Stimulated activated CD4-positive, alpha-beta T cell treated with anti-CD3 and anti-CD28 coated beads, Interleukin-1b, Interleukin-23, amount 100 ng/mL, for 1 hour (primary cell): ENCODE measurements at places on chromosomes 12 and 14.

GRCh38 chr12:6018265-6018664, 73.2 kb upstream of the ANO2 start:
- no peak for DNase-seq

DNA sequence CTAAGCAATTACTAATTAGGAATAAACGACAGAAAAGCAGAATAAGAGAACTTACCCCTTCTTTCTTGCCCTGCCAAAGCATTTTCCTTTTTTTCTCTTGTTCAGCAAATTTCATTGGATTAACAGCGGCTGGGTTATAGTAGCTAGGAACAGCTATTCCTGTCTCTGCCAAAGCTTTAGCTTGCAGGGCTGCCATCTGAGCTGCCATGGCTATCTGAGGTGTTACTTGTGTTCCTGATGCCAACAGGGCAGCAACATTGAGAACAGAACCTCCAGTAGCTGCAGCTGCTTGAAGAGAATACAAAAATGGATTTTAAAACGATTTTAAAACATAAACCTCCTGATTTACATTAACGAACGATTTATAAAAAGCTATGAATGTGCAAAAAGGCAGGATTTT, 7.4 kb upstream of the ZCCHC8 start:
- no peak for DNase-seq

GRCh38 chr12:83573671-83574070, 887.0 kb downstream of the TMTC2 start:
- DNase-seq: no peak

- peak; percentile 72 for DNase-seq
These were observed at the start of gene HEATR5A for GRCh38 chr14:31420319-31421111. Gene HEATR5A (minus strand): TSS chr14:31420550. CDS start chr14:31402975, 17,575 bp downstream.

DNA sequence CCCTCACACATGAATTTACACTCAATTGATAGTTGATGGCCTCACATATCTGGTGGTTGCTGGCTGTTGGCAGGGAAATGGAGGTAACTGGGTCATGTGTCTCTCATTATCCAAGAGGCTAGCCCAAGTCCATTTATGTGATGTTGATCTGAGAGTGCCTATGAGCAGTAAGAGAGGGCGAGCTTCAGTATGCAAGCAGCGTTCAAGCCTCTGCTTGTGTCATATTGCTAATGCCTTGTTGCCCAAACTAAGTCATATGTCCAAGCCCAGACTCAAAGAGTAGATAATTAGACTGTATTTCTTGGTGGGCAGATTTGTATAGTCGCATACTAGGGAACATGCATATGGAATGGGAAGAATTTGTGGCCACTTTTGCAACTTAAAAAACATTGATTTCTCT, 83.8 kb upstream of the DACT1 start:
- no peak for DNase-seq

- no peak for DNase-seq
These were observed 137.4 kb downstream of the ZNF664 start for GRCh38 chr12:124110372-124110883.

DNA sequence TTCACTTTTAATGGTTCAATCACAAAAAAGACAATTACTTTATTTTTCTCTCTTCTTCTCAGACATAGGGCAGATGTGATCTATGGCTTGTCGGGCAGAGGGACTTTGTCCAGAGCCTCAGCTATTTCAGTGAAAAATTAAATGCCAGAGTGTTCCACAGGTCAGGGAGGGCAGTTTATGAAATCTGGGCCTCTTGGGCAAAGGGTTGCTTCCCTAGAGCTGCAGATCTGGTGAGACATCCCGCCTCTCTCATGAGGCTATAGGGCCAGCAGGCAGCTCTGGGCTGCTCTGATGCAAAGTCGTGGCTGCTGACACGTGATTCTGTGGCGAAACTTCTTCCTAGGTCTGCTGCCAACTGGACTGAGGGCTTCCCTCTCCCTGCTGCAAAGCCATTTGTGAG, 6.0 kb downstream of the CLMN start:
- no peak for DNase-seq

DNA sequence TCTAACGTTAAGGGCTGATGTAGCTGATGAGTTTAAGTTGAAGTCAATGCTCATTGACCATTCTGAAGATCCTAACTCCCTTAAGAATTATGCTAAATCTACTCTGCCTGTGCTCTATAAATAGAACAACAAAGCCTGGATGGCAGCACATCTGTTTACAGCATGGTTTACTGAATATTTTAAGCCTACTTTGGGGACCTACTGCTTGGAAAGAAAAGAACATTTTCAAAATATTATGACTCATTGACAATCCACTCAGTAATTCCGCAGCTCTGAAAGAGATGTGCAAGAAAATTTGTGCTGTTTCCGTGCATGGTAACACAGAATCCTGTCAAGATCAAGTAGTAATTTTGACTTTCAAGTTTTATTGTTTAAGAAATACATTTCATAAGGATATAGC, 35.0 kb upstream of the NAV3 start:
- DNase-seq: no peak

DNA sequence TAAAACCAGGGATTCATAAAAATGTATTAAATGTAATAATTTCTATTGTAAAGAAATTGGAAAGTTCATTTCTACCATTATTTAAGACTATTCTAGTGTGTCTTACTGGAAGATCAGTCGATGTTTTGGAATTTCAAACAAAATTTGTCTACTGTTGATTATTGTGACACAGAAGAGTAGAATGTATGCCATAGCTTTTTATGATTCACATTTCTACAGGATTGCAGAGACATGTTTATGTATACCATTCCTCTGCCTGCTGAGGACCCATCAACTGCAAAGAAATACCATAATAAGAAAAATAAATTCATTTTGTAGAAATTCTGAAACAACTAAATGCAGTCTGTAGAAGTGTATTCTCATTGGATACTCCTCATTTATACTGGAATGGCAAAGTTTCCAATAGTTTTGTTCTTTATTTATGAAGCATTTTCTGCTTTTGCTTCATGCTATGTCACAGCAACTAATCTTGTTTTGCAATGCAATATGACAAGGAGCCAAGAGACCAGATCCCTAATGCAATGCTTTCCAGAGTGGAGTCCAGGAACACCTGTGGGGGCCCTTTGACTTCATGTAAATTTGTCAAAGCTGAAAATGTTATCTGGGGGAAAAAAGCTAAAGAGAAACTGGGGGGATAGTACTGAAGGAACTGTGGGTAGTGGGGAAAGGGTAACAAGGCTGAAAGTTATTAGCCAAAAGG, 172.9 kb upstream of the LRIG3 start:
- no peak for DNase-seq

DNA sequence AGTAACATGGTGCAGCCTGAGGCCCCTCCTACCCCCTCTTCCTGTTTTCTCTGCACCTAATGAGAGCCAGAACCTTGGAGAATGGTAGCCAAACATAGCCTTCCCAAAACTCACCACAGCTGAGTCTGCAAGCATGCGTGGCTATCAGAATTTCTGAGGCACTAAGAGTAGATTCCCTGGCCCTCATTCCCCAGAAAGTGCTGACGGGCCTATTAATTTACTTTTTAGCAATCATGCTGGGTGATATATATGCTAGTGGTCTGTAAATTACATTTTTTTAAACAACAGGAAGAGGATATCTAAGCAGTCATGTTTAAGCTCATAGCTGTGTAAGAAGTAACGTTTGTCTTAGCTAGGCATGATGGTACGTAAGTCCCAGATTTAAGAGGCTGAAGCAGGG, 30.4 kb downstream of the KANSL2 start:
- DNase-seq: no peak

DNA sequence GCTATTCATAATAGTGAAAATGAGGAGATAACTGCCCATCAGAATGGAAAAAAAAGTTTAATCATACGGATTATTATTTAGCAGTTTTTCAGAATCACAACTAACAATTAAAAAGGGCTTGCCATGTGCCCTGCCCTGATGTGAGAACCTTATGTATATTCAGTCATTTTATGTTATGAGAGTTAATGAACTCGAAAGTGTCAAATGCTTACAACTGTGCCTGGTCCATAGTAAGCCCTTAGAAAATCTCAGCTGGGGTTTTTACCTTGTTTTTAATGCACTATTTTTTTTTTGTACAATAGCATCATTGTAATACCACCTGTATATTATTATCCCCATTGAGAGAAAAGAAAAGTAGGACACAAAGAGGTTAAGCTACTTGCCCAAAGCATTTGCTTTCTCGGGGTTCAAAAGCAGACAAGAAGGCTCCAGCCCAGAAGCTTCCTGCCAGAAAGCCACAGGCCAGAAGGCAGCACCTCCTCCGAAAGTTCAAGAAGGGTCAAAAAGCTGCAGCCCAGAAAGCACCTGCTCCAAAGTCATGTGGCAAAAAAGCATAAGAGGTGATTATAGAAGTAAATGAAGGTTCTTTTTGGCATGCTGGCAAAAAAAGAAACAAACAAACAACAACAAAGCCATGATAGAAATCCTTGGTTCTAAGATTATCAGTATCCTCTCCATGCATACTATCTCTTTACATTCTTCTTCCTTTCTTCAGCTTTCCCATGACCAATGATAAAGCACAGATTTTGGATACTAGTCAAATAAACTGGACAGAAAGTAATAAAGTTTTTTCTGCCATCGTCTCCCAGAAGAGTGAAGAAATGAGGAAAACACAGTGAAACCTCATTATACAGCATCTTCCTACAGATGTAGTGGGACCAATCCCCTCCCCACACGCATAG, 59.1 kb upstream of the NAP1L1 start:
- no peak for DNase-seq

- no peak for DNase-seq
These were observed 183.8 kb downstream of the FOXA1 start for GRCh38 chr14:37411079-37411735.

DNA sequence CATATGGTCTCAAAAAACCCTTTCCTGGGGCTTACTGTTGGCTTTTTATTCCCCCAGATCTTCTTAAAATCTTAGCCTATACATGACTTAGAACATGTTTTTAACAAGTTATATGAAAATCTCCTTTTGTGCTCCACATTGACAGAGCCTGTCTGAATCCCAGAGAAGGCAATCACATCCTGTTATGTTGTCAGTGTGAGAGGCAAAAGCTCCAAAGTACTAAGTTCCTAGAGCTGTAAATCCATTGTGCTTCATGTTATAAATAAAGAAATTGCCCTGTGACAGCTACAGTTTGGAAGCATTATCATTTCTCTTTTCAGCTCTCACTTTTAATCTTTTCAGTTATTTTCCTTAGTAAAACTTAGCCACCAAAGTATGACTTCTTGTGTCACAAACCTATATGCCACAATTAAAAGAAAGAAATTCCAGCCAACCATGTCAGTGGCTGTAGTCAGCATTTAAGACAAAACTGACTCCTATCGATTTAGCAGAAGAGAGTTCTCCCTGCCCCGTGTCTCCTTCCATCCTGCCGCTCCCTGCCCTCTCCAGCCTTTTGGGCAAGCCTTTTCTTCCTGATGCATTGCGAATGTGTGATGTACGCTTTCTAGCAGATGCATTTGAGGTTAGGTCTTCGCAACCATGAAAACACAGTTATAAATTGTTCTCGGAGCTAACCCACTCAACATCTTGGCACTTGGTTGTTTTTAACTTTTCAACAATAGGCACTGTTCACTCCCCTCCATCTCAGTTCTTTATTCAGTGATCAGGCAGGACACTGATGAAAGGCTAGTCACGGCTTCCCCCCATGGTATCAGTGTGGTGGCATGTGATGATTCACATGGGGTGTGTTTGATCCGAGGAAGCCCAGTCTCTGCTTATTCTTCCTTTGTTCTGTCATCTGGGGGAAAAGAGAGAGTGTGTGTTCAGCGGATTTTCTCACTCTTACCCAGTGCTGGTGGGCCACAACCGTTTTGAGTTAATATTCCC, 143.5 kb downstream of the SSPN start:
- no peak for DNase-seq

GRCh38 chr12:1425396-1425729, 169.0 kb downstream of the FBXL14 start:
- DNase-seq: no peak

- no peak for DNase-seq
These were observed 23.3 kb downstream of the TAS2R7 start for GRCh38 chr12:10779103-10779502.

DNA sequence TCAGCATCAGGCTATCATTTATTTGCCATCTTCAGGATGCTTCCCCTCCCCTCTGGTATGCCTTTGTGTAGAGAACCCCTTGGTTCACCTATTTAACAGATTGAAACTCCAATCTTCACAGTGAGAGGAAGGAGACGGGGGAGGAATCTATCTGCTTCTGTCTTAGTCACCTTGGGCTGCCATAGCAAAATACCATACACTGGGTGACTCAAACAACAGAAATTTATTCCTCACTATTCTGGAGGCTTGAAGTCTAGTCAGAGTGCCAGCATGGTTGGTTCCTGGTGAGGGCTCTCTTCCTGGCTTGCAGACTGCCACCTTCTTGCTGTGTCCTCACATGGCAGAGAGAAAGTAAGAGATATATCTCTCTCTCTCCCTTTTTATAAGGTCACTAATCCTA, 13.5 kb upstream of the EML1 start:
- DNase-seq: no peak

GRCh38 chr12:2160043-2160442, 107.3 kb downstream of the CACNA1C start:
- no peak for DNase-seq

- DNase-seq: no peak
These were observed 29.7 kb downstream of the RAD9B start for GRCh38 chr12:110531741-110532333.

DNA sequence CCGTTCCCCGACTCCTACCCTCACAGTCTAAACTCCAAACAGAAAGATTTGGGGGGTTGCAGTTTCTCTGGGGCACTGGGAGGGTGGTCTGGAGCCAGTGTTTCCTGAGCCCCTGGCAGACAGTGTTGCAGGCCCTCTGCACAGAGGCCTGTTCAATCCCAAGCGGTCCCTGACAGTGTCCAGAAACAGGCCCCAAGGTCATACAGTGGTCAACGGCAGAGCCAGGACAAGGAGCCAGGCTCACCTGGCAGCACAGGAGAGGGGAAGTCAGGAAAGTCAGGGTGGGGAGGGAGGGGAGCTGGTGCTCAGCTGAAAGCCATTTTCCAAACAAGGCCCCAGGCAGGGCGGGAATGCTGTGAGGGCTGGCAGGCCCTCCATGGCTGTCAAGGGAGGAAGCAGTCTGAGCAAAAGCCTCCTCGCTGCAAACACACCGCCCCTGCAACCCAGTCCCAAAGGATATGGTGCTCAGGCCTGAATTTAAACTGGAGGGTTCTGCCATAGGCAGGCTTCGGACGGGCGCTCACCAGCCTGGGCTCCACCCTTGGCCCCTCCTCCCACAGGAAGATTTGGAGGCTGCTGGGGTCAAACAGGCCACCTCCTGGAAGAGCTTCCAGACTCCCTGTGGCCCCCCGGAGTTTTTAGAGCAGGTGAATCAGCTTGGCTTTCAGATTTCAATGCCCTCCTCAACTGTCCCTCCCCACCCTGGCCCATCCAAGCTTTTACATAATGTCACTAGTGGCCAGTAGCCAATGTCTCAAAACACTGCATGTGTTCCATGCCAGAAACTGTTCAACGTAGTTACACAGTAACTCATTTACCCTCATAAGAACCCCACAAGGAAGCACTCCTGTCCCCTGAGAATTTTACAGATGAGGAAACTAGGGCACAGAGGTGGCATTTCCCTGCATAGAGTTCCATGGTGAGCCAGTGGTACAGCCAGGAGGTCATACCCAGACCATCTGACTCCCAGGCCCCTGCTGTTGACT, 41.5 kb downstream of the CHGA start:
- no peak for DNase-seq

DNA sequence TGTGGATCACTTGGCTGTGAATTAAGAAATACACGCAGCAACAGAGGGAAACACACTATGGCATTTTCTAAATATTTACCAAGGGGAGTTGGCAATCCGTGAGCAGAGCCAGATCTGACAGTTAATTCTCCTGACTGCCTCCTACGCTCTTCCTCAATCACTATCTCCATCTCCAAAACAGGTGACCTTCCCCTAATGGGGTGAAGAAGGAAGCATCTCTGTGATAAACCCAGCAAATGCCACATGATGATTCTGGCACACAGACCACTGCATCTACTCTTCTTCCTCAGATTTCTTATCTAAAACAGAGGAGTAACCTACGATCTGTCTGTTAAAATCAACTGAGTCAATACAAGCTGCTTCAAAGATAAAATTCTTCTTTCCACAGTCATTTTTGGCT, 4.4 kb downstream of the SPTB start:
- DNase-seq: no peak
